ENCODE measurements at places on chromosomes 16 and 17.

DNA sequence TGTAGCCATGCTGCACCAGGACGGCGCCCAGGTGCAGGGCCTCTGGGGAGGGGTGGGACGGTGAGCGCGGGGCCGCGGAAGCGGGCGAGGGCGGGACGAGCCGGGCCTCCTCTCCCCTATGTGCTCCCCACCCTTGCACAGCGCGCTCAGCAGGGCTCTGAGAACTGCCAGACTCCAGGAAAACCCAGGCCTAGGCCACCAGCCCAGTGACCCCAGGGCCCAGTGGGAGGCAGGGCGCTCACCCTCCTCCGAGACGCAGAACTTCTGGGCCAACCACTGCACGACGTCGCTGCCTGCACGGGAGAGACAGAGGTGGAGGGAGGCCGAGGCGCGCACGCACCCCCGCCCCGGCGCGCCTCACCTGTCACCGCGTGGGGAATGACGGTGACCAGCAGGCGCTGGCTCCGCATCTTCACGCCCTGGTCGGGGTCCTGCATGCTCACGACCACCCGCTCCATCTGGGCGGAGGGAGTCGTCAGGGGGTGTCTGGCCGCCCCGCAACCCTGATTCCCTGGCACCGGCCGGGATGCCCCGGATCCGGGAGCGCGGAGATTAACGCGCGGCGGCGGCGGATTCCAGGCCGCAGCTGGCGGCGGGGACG, 603 bp downstream of the RGS11 start:
- DNase-seq: no peak

GRCh38 chr17:9151091-9151490, 129.8 kb downstream of the NTN1 start:
- no peak for DNase-seq

DNA sequence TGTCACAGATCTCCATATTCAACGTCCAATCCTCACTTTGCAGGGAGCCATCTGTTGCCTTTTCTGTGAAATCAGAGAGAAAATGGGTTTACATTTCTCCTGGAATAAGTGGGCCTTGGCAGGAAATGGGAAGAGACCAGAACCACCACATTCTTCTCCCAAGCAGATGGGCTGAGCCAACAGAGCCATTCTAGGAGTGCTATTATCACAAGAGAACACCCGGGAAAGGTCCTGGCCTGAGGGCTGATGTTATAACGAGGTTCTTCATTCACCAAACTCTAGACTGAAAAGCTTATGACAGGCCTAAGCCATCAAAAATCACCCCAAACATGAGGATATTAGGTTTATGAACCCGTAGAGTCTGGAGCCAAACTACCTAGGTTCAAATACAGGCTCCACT, 64.7 kb downstream of the TOM1L2 start:
- DNase-seq: no peak

GRCh38 chr17:78179372-78179771, 7.5 kb downstream of the TK1 start:
- no peak for DNase-seq

GRCh38 chr16:2205967-2206313, 686 bp downstream of the MLST8 start:
- DNase-seq: no peak

DNA sequence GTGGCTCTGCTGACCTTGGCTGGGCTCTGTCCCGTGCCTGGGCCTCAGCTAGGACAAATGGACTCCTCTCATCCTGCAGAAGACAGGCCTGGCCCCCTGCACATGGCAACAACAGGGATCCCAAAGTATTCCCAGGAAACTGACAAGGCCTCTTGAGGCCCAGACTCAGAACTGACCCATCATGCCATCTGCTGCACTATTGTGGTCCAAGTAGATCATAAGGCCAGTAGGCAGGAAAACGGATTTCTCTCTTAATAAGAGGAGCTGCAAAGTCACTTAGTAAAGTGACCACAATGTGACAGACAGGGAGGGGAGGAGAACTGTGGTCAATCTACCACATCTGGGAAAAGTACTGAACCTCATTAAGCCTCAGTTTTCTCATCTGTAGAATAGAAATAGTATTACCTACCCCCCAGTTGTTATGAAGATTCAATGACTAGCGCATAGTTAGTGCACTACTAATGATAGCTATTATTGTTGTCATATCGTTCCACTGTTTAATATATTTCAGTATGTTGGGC, 62.1 kb upstream of the TNRC6A start:
- no peak for DNase-seq

- DNase-seq: no peak
Observed at GRCh38 chr17:30954046-30954830, 16.6 kb upstream of the RNF135 start.

DNA sequence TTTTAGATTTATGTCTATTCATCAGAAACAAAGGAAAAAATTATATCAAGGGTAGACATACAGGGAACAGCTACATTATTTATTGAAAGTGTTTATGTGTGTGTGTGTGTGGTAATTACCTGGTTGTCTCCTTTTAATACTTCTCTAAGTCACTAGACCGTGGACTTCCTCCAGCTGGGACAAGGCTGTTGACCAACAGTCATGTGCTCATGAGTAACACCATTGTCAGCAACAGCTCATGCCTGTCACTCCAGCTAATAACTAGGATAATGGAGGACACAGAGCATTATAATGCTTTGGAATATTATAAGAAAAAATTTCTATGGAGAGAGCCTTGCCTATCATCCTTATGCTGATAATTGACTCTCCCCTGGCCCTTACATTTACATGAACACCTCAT, 125.3 kb upstream of the SALL1 start:
- no peak for DNase-seq

DNA sequence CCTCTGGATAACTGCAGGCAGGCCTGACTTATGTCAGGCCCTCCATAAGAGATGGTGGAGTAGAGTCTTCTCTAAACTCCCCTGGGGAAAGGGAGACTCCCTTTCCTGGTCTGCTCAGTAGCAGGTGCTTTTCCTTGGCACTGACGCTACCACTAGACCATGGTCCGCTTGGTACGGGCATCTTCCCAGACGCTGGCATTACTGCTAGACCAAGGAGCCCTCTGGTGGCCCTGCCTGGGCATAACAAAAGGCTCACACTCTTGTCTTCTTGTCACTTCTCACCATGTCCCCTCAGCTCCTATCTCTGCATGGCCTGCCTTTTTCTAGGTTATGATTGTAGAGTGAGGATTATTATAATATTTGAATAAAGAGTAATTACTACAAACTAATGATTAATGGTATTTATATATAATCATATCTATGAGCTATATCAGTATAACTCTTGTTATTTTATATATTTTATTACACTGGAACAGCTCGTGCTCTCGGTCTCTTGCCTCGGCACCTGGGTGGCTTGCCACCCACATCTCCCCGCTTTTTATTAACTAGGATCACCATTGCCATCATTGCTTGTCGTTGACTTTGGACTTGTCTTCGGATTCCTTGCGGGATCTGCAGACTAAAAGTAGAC, 59.8 kb upstream of the ARL4D start:
- peak; percentile 36 for DNase-seq

DNA sequence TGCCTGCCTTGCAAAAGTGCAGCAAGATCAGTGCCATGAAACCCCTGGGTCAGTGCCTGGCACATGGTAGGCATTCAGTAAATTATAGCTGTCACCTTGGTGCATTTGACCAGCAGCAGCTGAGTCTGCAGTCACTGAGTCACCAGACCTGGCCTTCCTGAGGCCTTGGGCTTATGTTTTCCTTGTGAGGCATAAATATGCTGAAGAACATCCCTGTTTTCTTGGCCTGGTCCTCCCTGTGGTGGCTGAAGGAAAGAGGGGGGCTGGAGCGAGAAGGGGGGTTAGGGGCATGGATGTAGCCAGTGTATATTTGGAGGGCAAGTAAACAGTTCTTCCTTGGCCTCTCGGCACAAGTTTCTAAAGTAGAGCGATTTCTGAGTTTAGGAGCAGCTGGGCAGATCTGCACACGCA, 26.5 kb downstream of the EPN2 start:
- no peak for DNase-seq

DNA sequence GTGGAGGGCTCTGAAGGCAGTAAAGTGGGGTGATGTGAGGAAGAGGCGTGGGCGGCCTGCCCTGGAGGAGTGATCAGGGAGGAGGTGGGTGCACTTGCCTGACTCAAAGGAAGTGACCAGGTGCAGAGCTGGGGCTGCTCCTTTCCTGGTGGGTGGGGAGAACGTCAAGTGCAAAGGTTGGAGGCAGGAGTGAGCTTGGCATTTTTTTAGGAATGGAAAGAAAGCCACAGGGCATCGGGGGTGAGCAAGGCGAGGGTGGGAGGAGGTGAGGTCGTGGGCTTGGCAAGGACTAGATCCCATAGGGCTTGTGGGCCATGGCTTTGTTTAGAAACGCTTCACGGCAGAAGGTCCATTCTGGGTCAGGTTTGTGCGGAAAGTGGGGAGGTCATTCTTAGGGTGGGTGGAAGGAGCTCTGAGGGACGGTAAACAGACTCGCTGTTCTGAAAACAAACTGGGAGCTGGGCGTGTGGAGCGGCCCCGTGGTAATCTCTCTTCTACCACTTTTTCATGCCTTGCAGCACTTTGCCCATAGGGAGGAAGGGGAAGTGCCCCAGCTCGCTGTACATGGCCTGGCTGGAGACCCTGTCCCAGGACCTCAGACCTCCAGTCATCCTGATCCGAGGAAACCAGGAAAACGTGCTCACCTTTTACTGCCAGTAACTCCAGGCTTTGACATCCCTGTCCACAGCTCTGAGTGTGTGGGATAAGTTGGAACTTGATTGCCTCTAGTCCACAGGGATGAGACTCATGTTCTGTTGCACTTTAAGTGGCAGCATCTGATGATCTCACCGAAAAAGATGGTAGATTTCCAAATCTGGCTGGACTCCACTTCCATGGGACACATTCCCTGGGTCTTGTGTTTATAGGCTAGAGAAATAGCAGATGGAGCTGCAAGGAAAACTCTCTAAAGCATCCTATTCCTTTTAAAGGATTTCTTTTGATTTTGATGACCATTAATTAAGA, 18.9 kb upstream of the HERPUD1 start:
- no peak for DNase-seq

DNA sequence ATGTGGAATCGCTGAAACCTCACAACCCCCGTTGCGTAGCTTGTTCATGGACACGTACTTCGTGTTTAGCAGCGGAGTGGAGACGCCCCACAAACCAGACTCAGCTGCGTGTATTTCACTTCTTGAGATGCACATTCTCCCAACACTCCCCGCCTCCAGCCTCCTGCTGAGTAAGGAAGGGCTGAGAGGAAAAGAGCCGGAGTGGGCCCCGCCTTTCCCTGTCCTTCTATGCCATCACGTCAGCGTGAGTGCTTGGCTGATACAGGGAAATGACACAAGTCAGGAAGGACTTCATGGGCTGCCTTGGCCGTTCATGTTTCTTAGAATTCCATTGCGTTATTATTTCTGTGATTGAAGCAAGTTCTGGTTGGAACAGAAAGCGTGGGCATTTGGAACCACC, 68.6 kb upstream of the CBX4 start:
- DNase-seq: no peak

GRCh38 chr17:29155227-29155965, 24.8 kb downstream of the MYO18A start:
- DNase-seq: no peak

GRCh38 chr16:57735755-57736418, at the start of gene KATNB1:
Gene KATNB1 (plus strand): TSS chr16:57735770. CDS start chr16:57737244, 1,474 bp downstream.
- no peak for DNase-seq

DNA sequence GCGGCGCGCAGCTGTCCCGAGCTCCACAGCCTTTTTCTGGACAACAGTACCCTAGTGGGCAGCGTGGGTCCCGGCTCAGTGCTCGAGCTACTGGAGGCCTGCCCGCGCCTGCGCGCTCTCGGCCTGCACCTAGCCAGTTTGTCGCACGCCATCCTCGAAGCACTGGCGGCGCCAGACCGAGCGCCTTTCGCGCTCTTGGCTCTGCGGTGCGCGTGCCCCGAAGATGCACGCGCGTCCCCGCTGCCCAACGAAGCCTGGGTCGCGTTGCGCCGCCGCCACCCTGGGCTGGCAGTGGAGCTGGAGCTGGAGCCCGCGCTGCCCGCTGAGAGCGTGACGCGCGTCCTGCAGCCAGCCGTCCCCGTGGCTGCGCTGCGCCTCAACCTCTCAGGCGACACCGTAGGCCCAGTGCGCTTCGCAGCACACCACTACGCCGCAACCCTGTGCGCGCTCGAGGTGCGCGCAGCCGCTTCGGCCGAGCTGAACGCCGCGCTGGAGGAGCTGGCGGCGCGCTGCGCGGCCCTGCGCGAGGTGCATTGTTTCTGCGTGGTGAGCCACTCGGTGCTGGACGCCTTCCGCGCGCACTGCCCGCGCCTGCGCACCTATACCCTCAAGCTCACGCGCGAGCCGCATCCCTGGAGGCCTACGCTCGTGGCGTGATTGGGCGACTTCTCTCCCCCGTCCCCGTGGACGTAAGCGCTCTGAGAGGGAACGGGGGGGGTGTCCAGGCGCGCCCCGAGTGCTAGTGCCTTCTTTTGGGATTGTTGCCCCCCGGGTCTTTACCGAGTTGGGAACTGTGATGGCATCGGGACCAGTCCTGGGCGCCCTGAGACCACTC, 1.2 kb upstream of the HSF4 start:
- DNase-seq: no peak

DNA sequence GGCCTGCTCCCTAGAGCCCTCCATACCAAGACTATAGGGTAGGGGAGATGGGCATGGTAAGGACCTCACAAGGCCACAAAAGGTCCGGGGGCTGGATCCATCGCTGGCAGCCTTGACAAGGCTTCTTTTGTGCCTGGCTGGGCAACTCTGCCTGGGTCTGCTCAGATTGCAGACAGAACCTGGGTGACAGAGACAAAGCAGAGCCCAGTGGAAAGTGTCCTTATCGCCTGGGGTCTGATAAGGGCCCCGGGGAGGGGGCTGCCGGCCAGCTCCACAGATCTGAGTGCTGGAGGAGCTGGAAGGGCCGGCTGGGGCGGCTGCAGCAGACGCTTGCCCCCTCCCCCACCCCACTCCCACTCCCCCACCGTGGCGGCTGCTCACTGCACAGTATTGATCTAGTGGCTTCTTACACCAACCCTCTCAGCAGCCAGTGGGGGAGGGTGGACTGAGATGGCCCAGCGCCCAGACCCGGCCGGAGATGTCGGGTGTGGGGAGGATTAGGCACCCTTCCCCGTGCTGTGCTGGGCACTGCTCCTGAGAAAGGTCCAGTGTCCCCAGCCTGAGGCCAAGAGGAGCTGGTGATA, 7.2 kb downstream of the MMP15 start:
- DNase-seq: no peak

- no peak for DNase-seq
Observed at GRCh38 chr17:28514561-28515002, 8.4 kb downstream of the FOXN1 start.

GRCh38 chr16:84948851-84949610, 62.3 kb downstream of the ZDHHC7 start:
- no peak for DNase-seq

DNA sequence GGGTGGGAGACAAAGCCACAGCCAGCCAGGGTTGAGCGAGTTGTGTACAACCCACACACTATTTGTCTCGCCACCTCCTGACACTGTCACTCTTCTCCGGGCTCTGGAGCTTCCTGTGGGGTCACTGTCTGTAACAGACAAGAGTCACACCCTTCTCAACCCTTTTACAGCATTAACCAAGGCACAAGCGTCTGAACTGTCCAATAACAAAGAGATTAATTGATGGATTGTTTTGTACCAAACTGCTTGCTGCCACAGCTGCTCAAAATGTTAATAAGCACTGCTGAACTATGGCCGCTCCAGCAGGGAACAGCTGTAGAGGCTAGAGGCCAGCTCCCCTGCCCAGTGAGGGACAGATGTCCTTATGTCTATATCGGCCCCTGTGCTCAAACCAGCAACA, 25.2 kb upstream of the HYDIN start:
- no peak for DNase-seq
